ENCODE measurements at places on chromosomes 1 and 21. TPM values are rescaled to one million over a fixed set of nuclear protein-coding genes. Genes with fewer than 3 reads are reported as not detected.

The RBP7 gene
- total RNA-seq, result 8.5 TPM

The ARHGEF16 gene
- total RNA-seq, result 10.6 TPM

The NEK2 gene
- total RNA-seq, result 0.77 TPM

The NECTIN4 gene
- 6.2 TPM for total RNA-seq

The PERM1 gene
- total RNA-seq, result not detected

DNA sequence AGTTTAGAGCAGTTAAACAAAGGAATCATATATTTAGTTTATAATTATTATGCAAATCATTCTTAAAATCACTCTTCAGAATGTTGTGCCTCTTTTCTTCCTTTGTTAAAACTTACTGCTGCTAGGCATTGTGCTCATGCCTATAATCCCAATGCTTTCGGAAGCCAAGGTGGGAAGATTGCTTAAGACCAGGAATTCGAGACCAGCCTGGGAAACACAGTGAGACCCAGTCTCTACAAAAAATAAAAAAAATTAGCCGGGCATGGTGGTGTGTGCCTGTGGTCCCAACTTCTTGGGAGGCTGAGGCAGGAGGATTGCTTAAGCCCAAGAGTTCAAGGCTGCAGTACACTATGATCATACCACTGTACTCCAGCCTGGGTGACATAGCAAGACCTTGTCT lies 33.6 kb downstream of the ZSWIM5 start:
- DNase-seq, result no peak

DNA sequence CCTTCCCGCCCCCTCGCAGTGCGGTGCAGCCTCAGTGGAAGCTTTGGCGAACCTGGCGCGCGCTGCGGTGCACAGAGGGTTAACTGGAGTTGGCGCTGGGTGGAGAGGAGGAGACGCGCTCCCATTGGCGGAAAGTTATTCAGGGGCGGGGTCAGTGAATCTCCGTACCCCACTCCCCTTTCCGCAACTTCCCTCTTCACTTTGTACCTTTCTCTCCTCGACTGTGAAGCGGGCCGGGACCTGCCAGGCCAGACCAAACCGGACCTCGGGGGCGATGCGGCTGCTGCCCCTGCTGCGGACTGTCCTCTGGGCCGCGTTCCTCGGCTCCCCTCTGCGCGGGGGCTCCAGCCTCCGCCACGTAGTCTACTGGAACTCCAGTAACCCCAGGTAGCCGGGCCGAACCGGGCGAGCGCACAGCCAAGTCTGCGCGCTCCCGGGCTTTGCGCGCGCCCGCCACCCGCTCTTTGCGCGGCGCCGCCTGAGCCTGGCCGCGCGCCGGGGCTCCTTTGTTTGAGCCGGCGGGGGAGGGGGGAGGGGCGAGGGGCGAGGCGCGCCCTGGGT lies at the start of gene EFNA4:
EFNA4 (plus strand) TSS at position 191 of the 561 bp plus-strand sequence; CDS start at position 275, 84 bp downstream.
- peak; percentile 90 for DNase-seq

DNA sequence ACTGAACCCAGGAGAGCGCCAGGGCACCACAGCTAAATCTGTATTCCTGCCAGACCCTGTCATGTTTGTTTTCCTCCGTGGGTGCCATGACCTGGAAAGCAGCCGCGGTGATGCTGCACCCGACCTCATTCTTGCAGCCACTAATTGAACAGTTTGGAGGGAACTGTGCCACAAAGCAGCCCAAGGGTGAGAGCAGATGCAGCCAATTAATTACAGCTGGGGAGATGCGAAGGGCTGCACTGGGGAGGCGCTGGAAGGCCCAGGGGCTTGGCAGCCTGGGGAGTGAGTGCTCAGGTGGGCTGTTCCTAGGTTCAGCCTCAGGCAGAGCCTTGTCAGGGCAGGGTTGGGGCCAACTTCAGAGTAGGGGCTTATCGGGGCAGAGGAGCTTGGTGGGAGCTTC lies 158.4 kb upstream of the CD34 start:
- DNase-seq, result no peak

GRCh38 chr1:6625584-6626149 lies 999 bp downstream of the THAP3 start:
- DNase-seq, result no peak

DNA sequence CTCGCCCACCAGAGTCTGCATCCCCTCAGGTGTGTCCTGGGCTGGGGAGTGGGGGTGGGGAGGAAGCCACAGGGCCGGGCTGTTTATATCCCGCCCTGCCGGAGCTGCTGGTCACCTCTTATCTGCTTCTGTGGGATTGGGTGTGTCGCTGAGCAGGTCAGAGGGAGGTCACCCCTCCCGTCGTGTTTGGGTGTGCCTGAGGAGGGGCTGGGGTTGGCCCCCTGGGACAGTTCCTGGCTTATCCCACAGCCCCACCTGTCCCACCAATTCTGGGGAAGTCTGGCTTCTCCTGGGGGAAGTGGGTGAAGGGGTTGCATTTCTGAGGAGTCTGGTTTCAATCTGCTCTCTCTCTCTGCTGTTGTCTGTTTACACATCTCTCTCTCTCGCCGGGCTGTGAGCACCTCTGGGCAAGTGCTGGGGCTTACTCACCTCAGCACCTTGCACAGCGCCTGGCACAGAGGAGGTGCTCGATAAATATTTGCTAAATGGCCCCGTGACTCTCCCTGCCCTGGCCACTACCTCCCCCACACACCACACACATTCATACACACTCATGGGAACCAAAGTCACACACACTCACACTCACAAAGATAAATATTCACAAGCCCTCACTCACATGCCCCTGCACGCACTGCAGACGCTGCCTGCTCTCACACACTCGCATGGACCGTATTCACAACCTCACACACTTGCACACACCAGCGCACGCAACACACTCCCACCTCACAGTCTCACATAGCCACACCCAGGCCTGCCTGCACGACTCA lies 8.3 kb downstream of the ELF3 start:
- DNase-seq, result peak; percentile 89

DNA sequence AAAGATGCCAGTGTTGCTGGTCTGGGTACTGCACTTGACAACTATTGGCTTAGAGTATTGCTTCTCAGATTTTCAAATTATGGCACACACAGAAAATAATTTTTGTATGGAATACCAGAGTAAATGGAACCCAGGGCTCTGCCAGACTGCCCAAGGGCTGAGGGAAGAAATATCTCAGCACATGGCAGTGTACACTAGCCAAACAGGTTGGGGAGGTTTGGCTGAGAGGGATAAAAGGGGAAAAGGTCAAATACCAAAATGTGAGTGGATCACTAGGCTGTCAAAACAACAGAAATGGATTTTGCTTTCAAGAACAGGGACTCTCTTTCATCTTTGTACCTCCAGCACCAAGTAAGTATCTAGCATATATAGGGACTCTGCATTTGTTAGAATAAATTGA lies 3.0 kb upstream of the RGS8 start:
- DNase-seq, result no peak

- DNase-seq, result no peak
Measured at GRCh38 chr1:110083866-110084226, 13.4 kb upstream of the ALX3 start.

DNA sequence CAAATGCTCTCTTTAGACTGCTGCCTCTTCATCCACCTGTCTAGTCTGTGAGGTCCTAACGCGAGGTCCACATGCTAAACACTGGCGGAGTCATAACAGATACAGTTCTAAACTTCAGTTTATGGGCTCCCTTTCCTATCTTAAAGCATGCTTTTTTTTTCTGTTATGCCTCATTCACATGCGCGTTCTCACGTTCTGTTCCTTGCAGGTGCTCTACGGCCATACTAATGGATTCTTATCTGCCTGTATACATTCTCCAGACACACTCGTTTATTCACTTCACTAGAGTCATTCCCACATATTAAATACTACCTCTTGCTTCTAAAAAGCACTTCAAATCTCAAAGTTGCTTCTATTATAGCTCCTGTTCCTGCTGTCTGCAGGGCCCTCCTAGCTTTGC lies 38.7 kb downstream of the PHC2 start:
- DNase-seq, result no peak

DNA sequence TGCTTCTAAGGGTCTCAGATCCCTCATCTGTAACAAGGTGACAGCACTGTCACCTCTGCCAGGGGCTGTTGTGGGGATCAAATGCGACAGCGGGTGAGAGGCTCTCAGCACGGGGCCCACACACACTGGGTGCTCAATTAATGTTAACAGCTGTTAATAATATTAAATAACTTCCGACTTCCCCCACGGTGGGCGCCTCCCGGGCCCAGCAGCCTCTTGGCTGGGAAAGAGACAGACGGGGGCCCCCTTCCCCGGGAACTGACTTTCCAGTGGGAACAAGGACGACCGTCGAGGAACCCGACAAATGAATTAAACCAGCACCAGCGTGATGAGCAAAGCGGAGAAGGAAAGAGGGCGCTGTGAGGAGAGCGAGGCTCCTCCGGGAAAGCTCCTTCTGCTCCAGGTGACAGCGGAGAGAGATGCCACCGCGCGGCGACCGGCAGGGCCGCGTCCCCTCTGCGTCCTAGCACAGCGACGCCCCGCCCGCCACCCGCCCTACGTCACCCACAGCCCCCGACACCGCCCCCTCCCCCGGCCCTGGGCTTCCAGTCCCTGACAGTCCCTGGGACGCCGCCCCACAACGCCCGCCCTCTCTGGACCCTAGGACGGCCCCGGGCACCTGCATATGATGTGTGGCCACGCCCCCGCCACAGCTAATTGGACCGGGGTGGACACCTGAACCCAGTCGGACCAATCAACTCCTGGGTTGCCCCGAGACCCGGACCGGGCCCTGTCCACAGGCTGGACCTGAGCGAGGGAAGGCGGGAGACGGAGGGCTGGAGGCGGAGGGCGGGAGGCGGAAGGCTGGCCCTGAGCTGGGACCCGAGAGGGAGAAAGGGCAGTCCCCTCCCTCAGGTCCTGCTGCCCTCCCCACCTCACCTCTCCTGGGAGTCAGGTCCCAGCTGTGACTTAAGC lies 38.2 kb downstream of the MATN1 start:
- DNase-seq, result peak; percentile 81

GRCh38 chr1:98460136-98460535 lies 201.4 kb upstream of the SNX7 start:
- no peak for DNase-seq

DNA sequence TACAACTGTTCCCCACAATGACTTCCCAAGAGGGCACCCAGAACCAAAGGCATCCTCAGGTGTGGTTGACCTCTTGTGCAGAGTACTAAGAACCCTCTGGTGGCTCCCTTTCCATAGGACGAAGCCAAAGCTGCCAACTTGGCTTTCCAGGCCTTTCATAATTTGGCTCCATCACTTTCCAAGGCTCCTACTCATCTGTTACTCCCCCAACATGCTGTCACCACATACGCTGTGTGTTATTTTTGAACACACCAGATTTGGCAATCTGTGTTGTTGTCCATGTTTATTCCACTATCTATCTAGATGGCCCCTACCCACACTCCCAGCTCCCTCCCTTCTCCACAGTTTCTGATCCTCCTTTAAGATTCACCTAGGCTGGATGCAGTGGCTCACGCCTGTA lies 10.2 kb upstream of the NKAIN1 start:
- DNase-seq, result no peak

- DNase-seq, result no peak
Measured at GRCh38 chr21:35548904-35549615, 500.0 kb upstream of the RUNX1 start.

DNA sequence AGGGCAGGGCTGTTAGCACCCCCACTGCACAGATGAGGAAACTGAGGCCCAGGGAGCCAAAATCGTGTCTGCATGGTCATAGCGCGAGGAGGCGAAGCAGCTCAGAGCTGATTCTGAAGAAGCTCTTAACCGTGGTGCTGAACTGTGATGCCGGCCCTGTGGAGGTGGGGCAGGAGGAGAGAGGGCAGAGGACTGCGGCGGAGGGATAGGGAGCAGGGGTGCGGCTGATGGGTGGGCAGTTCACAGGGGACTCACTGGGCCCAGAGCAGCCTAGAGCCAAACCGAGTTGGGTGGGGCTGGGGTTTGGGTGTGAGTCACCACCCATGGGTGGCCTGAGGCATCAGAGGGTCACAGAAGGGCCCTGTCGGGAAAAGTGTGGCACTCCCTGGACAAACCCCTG lies 74.7 kb downstream of the RAP1GAP start:
- no peak for DNase-seq

- DNase-seq, result no peak
Measured at GRCh38 chr1:71041806-71042205, 5.8 kb downstream of the PTGER3 start.
